ENCODE measurements at places on chromosomes 6 and 20. TPM values are rescaled to one million over a fixed set of nuclear protein-coding genes. Genes with fewer than 3 reads are reported as not detected.

GSTA2 gene
- 0.07 TPM for total RNA-seq

PRDM13 gene
- total RNA-seq, result 0.93 TPM

ADGRF5 gene
- total RNA-seq, result not detected

TMEM170B gene
- 0.60 TPM for total RNA-seq

FHL5 gene
- total RNA-seq, result not detected

PSORS1C2 gene
- total RNA-seq, result not detected

CD109 gene
- 39.7 TPM for total RNA-seq

SPTLC3 gene
- total RNA-seq, result 0.07 TPM

DCBLD1 gene
- total RNA-seq, result 37.2 TPM

SMLR1 gene
- not detected for total RNA-seq

C6orf141 gene
- 19.8 TPM for total RNA-seq

FAM162B gene
- not detected for total RNA-seq

GSTA3 gene
- not detected for total RNA-seq

HRH3 gene
- 0.03 TPM for total RNA-seq

NT5E gene
- 44.8 TPM for total RNA-seq

TINAG gene
- total RNA-seq, result not detected

SLC44A4 gene
- total RNA-seq, result 0.16 TPM

LY6G6D gene
- total RNA-seq, result not detected

HEY2 gene
- not detected for total RNA-seq

GTSF1L gene
- total RNA-seq, result not detected

SCRT2 gene
- total RNA-seq, result not detected

TNNC2 gene
- not detected for total RNA-seq

PTGIS gene
- 0.09 TPM for total RNA-seq

TTK gene
- 17.1 TPM for total RNA-seq

OLIG3 gene
- total RNA-seq, result not detected

SALL4 gene
- 1.4 TPM for total RNA-seq

MDFI gene
- 0.92 TPM for total RNA-seq

TRIM10 gene
- not detected for total RNA-seq

TFAP2B gene
- total RNA-seq, result not detected

TULP1 gene
- not detected for total RNA-seq

HLA-DRA gene
- not detected for total RNA-seq

LPA gene
- 0.02 TPM for total RNA-seq

MYB gene
- total RNA-seq, result 0.98 TPM

PRL gene
- not detected for total RNA-seq

TUBB2B gene
- 13.4 TPM for total RNA-seq

OPN5 gene
- total RNA-seq, result not detected

DUSP15 gene
- 1.1 TPM for total RNA-seq

SPATA25 gene
- total RNA-seq, result 0.28 TPM

THBS2 gene
- not detected for total RNA-seq

LRRC73 gene
- 1.4 TPM for total RNA-seq

RSPH9 gene
- 0.16 TPM for total RNA-seq

WFDC12 gene
- not detected for total RNA-seq

NKX2-2 gene
- not detected for total RNA-seq

C6orf15 gene
- total RNA-seq, result not detected

PAX1 gene
- 0.05 TPM for total RNA-seq

GPSM3 gene
- 0.35 TPM for total RNA-seq

ANKRD6 gene
- total RNA-seq, result 1.3 TPM

SDC4 gene
- total RNA-seq, result 119 TPM

IMPG1 gene
- not detected for total RNA-seq

RIPPLY2 gene
- 0.46 TPM for total RNA-seq

POLH gene
- 10.0 TPM for total RNA-seq

TUBB2A gene
- 73.1 TPM for total RNA-seq

MRAP2 gene
- total RNA-seq, result 1.8 TPM

MAFB gene
- total RNA-seq, result 0.11 TPM

HSPA1L gene
- total RNA-seq, result 1.8 TPM

LKAAEAR1 gene
- 1.3 TPM for total RNA-seq
